ENCODE measurements at places on chromosomes 12 and 14.

DNA sequence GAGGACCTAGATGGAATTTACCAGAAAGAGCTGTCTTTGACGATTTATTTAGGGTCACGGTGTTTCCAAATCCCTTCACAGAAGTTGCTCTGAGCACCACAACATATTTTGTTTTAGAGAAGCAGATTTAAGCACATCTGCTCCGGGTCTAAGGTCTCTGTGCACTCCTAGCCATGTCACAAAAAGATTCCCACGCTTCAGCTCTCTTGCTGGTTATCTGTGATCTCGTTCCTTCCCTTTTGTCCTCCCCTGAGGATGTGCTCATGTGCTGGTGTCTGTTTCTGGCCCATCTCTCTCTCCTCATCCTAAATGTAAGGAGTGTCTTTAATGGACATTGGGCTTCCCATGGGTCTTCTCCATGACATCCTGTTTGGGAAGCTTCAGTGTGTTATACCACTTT is 53.7 kb upstream of the GNPNAT1 start:
- no peak for DNase-seq

- DNase-seq, result no peak
Measured at GRCh38 chr12:65414526-65414925, 136.0 kb downstream of the MSRB3 start.

- DNase-seq, result no peak
Measured at GRCh38 chr14:51595881-51596455, 55.7 kb upstream of the FRMD6 start.

DNA sequence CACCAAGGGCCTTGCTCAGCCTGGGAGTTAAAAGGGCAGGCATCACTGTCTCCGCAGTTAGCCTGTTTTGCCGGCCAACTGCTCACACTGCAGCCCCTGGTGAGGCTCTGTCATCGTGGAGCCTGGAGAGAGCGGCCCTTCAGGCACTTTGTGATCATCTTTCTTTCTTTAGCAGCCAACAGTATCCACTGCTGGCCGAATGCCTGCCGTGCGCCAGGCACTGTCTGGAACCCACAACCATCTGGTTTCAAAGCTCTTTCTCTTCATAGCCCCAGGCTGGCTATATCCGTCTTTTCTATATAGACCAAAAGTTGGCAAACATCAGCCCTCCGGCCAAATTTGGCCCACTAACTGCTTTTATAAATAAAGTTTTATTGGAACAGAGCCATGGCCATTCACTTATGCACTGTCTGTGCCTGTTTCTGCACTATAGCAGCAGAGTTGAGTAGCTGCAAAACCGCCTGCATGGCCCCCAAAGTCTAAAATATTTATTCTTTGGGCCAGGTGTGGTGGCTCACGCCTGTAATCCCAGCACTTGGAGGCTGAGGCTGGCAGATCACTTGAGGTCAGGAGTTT is 29.5 kb downstream of the SLC8B1 start:
- DNase-seq, result no peak

DNA sequence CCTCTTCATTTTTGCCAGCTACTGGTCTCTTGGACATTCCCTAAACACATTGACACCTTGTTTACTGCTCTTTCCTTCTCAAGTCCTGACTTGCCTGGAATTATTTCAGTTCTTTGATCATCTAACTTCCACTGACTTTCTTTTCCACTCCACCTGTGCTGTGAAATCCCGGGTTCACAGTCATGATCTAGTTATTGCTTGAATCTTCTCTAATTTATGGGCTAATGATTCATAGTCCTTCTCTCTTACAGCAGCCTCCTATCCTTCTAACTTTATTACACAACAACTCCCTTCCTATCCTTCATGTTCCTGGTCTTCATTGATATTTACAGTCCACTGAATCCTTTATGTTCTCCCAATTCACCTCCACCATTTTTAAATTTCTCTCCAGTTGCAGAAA is 260.1 kb downstream of the C12orf75 start:
- DNase-seq, result peak; percentile 24

DNA sequence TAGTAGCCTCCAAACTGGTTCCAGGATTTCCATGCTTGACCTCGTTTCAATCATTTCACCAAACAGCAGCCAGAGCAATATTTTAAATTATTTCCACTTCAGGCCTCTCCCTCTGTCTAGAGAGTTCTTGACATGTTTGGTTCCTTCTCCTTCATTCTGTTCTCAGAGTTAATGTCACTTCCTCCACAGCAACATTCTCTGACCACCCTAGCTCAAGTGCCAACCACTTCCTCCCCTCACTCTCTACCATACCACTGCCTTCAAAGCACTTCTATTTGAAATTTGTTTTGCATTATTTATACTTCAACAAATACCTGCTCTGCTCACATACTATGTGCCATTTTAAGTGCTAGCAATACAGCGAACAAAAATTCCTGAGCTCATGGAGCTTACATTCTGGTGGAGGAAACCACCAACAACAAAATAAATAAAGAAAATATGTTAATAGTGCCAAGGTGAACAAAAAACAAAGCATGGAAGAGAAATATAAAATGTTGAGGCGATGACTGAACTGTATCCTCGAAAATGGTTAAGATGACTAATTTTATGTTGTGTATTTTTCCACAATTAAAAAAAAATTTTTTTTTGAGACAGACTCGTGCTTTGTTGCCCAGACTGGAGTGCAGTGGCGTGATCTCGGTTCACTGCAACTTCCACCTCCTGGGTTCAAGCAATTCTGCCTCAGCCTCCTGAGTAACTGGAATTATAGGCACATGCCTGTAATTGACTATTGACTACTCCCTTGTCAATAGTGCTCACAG is 17.3 kb downstream of the BAZ1A start:
- no peak for DNase-seq

- peak; percentile 63 for DNase-seq
Measured at GRCh38 chr12:3273409-3273853, 196.3 kb downstream of the TSPAN9 start.

- no peak for DNase-seq
Measured at GRCh38 chr12:127143020-127143419, 1124.0 kb upstream of the TMEM132C start.

DNA sequence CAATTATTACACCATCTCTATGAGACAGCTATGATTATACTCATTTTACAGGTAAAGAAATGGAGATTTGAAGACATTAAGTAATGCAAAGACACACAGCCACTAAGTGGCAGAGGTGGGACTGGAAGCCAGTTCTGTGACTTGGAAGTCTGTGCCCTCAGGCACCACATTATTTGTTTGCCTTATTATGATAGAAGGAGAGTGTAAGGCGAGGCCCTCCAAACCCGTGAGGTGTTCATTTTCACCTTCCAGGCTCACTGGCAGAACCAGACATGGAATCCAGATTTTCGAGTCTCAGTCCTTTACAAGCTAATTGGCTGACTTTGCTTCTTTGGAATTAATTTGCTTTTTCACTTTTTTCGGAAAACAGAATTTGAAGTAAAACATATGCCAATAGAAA is 107.9 kb downstream of the CAND1 start:
- DNase-seq, result no peak

DNA sequence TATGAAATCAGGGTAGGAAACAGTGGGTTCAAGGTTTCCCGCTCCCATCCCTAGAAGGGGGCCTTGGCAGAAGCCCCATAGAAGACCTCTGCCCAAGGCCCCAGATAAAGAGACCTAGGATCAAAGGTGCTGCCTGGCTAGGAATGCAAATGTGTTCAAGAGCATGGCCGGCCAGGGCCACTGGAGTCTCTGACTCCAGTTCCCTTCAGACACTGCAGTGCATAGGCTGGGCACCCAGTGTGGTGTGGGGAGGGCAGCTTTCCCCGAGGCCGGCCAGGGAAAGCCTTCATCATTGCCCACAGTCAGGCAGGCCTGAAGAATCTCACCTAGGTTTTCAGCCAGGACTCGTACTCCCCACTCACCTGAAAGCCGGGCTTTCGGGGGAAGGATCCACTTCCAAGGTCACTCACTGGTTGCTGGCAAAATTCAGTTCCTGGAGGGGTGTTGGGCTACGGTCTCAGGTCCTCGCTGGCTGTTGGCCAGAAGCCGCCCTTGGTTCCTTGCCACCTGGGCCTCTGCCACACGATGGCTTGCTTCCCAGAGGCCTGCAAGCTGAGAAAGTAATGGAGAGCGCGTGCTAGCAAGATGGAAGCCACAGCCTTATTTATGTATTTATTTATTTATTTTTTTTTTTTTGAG is 9.7 kb upstream of the PEBP1 start:
- DNase-seq, result no peak

GRCh38 chr14:102775855-102776760 is 1.1 kb upstream of the TRAF3 start:
- no peak for DNase-seq

GRCh38 chr14:20624495-20625070 is 16.9 kb downstream of the OR6S1 start:
- no peak for DNase-seq

DNA sequence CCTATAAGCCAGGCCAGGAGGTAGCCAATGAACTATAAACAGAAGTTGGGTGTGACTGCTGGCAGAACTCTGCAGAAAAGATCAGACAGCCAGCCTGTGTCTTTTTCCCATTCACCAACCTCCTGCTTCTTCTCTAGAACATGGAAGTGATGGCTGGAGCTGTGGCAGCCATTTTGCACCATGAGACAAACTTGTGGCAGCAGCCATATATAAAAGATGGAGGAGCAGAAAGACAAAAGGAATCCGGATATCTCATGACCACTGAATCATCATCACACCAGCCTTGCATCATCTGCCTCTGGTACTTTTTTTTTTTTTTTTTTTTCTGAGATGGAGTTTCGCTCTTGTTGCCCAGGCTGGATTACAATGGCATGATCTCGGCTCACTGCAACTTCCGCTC is 8.7 kb downstream of the BEGAIN start:
- no peak for DNase-seq

- no peak for DNase-seq
Measured at GRCh38 chr12:6178981-6179761, 21.0 kb upstream of the CD9 start.

DNA sequence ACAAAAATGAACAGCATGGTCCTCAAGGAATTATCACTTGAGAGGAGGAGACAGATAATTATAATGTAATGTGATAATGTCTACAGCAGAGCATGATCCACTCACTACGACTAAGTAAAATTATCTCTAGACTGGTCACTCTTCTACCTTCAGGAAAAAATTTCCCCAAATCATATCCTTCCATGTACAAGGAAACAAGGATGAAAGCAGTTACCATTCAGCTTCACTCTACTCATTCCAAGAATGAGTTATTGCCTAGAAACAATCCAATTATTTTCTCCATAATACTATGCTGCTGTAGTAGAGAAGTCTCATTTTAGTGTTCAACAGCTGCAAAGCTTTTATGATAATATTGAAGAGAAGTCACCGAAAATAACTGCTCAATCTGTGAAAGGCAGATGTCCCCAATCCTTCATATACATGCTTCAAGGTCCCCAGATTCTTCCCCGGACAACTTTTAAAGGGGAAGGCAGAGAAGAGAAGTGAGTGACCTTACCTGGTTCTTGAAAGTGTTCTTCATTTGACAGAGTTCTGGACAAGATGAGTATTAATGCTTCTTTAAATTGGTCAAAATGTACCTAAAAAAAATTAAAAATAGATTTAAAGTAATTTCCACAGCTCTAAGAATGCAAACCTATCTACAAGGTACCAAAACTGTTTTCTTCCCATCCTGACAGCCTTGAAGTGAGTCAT is 24.6 kb downstream of the NIN start:
- no peak for DNase-seq

- no peak for DNase-seq
Measured at GRCh38 chr12:113184098-113184899, 979 bp downstream of the DDX54 start.

GRCh38 chr14:96051231-96051630 is 12.1 kb downstream of the C14orf132 start:
- DNase-seq, result no peak

GRCh38 chr14:89340200-89341181 is 76.5 kb downstream of the FOXN3 start:
- DNase-seq, result no peak

All from HTR-8/SVneo (cell line).